ENCODE measurements at places on chromosomes 7 and 10. TPM values are rescaled to one million over a fixed set of nuclear protein-coding genes. Genes with fewer than 3 reads are reported as not detected.

GRCh38 chr7:131538813-131539179 is 17.6 kb downstream of the PODXL start:
- no peak for DNase-seq

- no peak for DNase-seq
These were observed 501.0 kb downstream of the GLRX3 start for GRCh38 chr10:130637089-130637676.

ABCB1 gene
- 50.1 TPM for total RNA-seq

- DNase-seq, result peak; percentile 62
These were observed 563 bp upstream of the JMJD1C start for GRCh38 chr10:63466144-63466935.

LIPJ gene
- total RNA-seq, result 0.48 TPM

NOD1 gene
- total RNA-seq, result 22.1 TPM

- peak; percentile 40 for DNase-seq
These were observed 75.2 kb downstream of the TNS3 start for GRCh38 chr7:47506382-47507339.

- DNase-seq, result no peak
These were observed 2.3 kb downstream of the GLRX3 start for GRCh38 chr10:130138479-130138866.

CC2D2B gene
- total RNA-seq, result 3.3 TPM

GRCh38 chr7:137818036-137818435 is 28.7 kb downstream of the DGKI start:
- no peak for DNase-seq

PIK3CG gene
- 13.5 TPM for total RNA-seq

DNA sequence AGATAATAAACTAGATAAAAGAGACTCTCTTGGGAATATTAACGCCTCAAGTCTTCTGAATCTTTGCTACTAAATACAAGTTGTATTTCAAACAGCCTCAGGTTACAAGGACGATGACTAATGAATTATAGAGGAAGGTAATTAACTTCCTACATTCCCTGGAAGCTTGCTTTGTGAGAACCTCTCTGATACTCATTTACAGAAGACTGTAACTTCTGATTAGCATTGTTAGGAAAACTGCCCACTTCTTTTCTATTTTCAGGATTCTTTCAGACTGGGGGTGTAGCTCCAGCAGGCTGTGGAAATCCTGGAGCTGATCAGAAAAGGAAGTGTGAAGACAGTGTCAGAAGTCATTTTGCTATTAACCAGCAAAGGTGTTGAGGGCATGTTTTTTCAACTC is 316.7 kb upstream of the NPSR1 start:
- no peak for DNase-seq

ARMC10 gene
- 66.1 TPM for total RNA-seq

NYAP1 gene
- 0.51 TPM for total RNA-seq

ACTR3C gene
- 11.9 TPM for total RNA-seq

- no peak for DNase-seq
These were observed 221.9 kb upstream of the SEMA3C start for GRCh38 chr7:81140775-81141174.

DNA sequence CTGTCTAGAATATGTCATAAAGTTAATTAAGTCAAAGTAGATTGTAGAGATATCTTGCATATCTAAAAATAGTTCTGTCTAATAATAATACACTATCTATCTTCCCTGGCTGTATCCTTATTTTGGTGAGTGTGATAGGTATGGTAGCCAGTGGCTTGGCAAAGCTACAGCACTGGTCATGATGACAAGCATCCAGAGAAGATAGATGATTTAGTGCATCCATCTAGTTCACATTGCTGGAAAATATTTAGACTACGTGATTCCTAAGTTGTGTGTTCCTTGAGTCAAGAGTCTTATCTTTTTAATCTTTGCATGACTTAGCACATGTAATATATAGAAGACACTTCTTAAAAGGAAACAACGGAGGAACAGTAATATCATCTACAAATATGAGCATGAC is 711.2 kb upstream of the KCND2 start:
- no peak for DNase-seq

DNA sequence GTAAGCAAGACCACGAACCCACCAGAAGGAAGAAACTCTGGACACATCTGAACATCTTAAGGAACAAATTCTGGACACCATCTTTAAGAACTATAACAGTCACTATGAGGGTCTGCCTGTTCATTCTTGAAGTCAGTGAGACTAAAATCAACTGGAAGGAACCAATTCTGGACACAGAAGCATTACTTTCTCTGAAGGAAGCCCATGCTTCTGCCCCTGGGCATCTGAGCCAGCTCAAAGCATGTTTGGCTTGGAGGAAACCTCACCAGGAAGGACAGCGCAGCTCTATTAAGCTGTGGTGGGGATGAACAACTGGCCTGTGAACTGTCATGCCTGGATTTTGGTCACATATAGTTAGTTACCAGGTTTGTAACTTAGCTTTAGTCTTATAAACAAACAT is 132.4 kb upstream of the GDF10 start:
- DNase-seq, result no peak

- DNase-seq, result no peak
These were observed 44.3 kb upstream of the ZC3HAV1 start for GRCh38 chr7:139153832-139154231.

- DNase-seq, result no peak
These were observed 12.2 kb downstream of the TES start for GRCh38 chr7:116222501-116222900.

DNA sequence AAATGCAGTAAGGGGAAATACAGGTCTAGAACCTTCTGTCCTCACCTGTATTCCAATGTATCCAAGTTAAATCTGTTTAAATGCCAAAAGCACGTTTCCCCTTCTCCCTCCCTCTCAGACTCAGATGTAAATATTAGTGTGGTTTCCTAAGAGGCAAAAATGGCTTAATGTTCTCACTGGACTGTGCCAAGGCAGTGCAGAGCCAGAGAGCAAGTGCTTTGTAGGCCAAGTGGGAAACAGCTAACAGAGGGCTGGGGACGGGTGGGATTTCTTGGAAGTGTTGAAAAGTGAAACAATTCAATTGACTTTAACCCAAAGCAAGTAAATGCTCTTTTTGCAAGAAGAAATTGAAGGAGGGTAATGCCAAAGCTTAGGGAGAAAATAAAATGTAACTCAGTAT is 103.1 kb downstream of the GSAP start:
- no peak for DNase-seq

DNA sequence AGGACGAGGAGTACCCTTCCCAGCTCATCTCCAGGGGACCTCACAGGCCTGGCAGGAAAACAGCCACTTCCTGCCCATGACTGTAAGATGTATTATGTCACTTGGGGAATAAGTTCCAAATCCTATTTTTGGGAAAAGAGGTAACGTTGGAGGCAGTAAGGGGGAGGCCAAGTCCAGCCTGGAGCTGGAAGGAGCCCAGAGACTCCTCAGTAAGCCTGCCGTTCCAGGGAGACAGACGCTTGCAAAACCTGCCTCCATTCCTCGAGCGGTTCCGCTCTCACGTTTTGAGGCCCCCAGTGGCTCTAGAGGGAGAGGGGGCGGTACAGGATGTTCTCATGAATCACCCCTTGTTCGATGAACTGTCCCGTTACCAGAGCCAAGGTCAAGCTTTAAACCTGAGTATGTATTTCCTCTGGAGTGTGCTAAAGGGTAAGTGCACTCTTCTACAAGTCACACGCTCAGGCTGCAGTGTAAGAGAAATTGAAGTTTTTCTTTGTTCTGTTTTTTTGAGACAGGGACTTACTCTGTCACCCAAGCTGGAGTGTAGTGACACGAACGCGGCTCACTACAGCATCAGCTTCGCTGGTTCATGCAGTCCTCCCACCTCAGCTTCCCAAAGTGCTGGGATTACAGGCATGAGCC is 45.5 kb upstream of the CYTH3 start:
- DNase-seq, result peak; percentile 89

CDHR1 gene
- 1.0 TPM for total RNA-seq

NUP42 gene
- total RNA-seq, result 58.3 TPM

DNA sequence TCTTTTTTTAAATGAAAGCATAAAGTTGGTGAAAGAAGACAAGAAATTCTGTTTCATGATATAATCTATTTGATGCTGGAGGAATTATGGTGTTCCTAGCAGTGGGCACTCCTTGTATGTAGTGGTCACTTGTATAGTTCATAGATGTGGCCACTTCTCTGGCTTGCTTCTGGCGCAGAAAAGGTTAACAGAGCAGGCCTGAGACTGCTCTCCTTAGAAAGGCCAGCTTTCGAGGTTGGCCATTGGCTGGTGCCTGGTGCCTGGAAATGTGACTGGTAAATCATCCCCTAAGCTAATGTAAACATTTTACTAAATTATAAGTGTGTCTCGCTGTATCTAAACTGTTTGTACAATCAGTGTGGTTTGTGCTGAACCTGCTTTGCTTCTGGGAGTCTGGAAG is 276.1 kb downstream of the PHTF2 start:
- no peak for DNase-seq

- no peak for DNase-seq
These were observed 14.0 kb downstream of the TMEM130 start for GRCh38 chr7:98855610-98856422.

GRCh38 chr10:62305813-62306212 is 37.2 kb upstream of the RTKN2 start:
- no peak for DNase-seq

GIMAP6 gene
- total RNA-seq, result 58.2 TPM

DNA sequence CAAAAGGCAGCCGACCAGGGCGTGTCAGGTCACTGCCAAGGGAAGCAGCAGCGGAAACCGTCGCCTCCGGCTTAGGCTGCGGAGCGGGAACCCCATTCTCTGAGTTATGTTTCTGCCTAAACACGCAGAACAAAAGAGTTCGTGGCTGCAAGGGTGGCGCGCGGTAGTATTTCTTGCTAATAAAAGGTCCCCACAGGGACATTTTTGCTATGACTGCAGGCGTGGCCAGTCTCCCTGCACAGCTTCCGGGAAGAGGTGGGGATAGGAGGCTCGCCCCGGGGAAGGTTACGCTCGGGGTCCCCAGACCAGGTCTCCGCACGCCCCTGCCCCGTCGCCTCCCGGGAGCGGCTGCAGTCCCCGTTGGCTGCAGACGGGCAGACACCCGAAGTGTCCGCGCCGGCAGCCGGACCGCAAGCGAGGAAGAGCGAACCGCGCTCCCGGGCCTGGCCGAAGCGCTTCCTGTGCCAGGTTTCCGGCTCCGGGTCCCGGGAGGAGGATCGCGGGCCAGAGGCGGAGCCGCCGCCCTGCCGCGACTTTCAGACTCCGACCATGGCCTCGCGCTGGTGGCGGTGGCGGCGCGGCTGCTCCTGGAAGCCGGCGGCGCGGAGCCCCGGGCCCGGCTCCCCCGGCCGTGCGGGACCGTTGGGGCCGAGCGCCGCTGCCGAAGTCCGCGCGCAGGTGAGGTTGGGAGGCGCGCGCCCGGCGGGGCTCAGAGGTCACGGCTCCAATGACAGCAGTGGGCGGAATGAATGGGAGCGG is at the start of gene PDSS1:
PDSS1 (plus strand) TSS at position 539 of the 759 bp plus-strand sequence; CDS start at position 550, 11 bp downstream.
- peak; percentile 64 for DNase-seq

DNA sequence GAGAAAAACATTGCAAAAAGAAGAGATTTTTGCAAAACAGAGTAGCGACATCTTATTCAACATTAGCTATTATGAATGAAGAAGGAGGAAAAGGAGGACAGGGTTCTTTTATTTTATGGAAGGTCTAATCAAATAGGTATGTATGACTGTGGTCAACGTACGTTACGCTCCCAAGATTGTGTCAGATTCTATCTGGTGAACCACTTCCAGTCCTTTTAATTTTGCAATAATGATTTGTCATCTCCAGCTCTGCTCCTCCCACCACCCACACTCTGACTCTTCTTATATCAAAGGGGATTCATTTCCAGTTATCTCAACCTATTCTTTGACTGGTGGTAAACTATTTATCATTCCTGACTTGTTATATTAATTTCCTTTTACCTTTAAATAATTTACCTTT is 259.9 kb downstream of the CACNA2D1 start:
- DNase-seq, result no peak

DNA sequence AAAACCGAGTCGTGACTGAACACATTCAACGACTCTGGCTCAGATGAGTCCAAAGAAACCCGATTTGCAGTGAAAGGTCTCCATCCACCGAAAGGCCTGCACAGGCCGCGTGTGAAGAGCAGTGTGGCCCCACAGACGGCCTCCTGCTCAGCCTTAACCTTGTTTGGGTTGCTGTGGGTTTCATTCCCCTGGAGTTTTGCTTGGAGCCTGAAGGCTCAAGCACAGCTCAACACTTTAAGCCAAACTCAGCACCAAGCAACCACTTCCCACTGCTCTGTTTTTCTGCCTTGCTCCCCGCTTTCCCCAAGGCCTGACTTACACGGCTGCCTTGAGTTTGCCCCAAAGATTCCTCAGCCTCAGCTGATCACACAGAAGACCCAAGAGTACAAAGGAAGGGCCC is 398.2 kb upstream of the NFE2L3 start:
- no peak for DNase-seq

ENO4 gene
- 2.6 TPM for total RNA-seq

MMP21 gene
- 0.21 TPM for total RNA-seq

TYW1B gene
- 5.9 TPM for total RNA-seq

NRAP gene
- 0.07 TPM for total RNA-seq

PCLO gene
- total RNA-seq, result 4.4 TPM

FAM24A gene
- not detected for total RNA-seq
